Activated CD4-positive, alpha-beta T cell treated with anti-CD3 and anti-CD28 coated beads, Interleukin-2, amount 50 U/mL, for 16 hours (primary cell): ENCODE measurements at places on chromosomes 11 and 22.

DNA sequence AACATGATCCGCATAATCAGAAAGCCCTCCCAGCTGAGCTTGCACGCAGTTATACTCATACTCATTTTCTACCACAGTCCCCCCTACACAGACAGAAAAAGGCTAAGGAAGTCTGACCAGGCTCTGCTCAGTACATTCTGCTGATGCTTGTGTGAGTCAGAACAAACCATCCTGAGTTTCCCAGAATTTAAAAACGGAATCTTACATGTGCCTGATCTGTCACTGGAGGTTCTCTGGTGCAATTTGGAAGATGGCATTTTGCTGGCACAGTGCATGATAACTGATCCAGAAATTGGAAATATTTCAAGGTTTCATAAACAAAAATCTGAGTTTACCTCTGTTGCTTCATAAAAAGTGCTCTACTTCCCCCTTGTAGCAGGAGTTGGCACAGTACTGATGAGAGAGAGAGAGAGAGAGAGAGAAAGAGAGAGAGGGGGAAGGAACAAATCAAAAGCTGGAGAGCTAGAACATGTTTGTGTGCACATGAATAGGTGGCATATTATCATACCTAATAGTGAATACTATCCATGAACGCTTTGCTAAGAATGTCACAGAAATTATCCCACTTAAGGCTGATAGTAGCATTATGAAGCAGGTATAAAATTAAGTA, 1085.3 kb downstream of the DLG2 start:
- DNase-seq, result no peak

DNA sequence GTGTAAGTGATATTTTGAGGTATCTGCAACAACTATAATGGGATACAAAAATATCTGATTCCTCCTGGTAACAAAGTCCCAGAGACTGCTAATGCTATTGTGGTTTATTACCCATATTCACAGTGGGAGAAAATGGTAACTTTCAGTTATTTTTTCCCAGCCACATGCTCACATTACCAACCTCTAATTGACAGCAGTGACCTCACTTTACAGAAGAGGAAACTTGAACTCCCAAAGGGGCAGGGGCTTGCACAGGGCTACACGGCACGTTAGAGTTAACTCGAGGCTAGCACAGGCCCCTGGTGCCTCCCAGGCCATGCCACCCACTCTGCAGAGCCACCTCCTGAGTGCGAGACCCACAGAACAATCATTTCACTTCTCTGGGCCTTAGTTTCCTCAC, 132.4 kb downstream of the TENM4 start:
- DNase-seq, result no peak

DNA sequence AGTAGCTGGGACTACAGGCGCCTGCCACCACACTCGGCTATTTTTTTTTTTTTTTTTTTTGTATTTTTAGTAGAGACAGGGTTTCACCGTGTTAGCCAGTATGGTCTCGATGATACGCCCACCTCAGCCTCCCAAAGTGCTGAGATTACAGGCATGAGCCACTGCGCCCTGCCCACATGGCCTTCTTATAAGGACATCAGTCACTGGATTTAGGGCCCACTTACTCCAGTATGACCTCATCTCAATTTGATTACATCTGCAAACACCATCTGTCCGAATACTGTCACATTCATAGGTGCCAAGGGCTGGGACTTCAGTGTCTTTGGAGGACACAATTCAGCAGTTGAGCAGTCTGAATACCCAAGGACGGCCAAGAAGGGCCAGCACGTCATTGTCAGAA, 8.2 kb upstream of the PRR5 start:
- no peak for DNase-seq

DNA sequence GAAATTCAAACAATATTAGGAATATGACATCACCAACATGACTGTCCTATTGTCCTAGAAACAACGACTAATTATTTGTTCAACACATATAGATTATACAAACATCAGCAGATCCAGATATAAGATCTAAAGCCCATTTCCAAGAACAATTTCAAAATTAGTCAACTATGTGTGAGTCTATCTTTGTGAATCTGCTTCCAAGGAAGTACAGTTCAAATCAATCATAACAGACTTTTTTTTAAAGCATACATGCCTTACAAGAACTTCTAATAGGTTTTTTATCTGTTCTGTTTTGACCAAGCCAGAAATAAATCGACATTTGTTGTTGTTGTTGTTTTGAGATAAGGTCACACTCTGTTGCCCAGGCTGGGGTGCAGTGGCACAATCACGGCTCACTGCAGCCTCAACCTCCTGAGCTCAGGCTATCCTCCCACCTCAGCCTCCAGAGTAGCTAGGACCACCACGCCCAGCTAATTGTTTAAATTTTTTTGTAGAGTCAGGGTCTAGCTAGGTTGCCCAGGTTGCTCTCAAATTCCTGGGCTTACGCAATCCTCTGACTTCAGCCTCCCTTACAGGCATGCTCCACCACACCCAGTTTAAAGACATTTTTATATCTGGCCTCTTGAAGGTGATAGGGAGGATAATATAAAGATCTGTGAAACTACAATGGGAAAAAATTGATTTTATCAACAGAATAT, 54.8 kb downstream of the DENND5A start:
- peak; percentile 47 for DNase-seq

- no peak for DNase-seq
These were observed 126.1 kb downstream of the DSCAML1 start for GRCh38 chr11:117670924-117671323.

GRCh38 chr11:132531921-132532320, 1000.4 kb downstream of the OPCML start:
- DNase-seq, result no peak

DNA sequence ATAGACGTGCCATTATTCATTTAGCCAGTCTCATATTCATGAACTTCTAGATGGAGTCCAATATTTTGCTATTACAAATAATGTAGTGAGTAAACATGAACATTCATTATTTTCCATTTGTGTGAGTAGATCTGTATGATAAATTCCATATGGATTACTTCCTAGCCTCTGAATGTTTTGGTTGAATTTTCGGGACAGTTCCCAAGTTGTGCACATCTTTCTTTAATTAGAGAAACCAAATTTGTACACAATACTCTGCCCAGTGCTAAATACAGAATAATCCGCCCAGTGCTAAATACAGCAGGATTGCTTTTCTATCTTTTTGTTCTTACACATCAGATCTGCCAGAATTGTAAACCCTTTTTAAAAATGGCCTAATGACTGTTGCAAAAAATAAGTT, 17.1 kb upstream of the APLP2 start:
- DNase-seq, result no peak

GRCh38 chr11:121749691-121750090, 296.9 kb upstream of the SORL1-AS1 start:
- DNase-seq, result no peak
